ENCODE measurements at places on chromosomes 4 and X.

DNA sequence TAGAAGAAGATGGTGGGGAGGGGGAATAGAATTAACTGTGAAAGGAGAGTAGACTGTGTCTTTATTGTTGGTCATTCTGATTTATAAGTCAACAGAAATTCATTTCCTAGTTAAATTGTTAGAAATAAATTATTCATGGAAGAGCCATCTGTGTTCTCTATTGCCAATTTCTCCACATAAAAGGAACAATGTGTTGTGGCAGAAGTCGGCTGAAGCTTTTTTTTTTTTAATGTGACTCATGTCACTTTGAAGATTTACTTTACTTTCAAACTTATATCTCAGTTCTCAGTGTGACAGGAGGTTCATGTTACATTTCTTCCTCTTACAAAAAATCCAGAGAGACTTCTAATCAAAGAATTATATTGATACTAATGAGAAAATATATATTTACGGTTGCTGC lies 60.5 kb downstream of the CPE start:
- DNase-seq = no peak

GRCh38 chr4:126742048-126742447 lies 890.7 kb upstream of the INTU start:
- no peak for DNase-seq

DNA sequence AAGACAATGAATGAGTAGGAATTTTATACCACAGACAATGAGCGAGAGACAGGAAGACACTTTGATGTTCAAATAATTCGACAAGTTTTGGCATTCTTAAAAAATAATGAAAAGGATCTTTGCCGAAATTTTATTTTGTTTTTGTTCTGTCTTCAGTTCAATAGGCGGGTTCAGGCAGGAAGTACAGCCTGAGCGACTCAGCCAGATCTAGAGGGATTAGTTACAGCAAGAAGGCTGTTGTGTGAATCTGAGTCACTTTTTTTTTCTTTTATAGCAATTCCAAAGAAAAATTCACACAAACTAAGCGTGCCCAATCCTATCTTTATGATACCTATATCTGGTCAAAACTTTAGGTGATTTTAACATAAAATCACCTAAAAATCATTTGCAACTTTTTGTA lies 505.4 kb upstream of the FAM241A start:
- DNase-seq = peak; percentile 41

DNA sequence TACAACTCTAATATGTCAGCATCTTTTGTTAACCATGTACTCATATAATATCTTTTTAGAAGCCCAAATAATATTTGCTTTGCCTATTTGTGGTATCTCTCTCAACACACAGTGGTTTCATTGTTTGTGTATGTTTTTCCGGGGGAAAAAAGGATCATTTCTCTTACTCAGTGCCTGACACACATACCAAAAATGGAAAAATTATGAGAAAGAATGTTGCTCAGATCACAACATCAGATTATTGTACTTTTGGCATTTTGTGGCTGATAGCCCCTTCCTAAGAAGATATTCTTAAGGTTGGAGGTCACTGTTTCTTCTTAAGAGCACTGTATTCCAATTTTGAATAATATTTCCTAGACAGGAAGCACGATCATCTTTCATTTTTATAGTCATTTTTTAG lies 93.6 kb downstream of the PDLIM5 start:
- DNase-seq = peak; percentile 75

GRCh38 chr4:97235521-97235920 lies 907.8 kb downstream of the STPG2 start:
- DNase-seq = no peak

- no peak for DNase-seq
Measured at GRCh38 chr4:1516881-1517480, 110.7 kb upstream of the NKX1-1 start.

DNA sequence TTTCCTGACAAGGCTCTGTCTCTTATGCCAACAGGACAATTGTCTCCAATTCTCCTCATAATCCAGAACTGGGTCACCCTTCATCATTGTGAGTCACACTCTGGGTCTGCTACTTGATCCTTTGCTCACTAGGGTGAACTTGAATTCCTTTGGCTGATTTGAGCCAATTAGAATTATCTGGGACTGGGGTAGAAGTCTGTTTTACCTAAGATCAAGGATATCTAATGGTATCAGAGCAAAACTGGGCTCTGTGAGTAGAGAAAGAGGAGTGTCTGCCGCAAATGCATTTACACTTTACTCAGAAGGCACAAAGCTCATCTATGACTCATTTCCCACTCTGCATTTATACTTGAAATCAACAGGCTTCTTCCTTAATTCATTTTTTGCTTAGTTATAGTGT lies 72.6 kb downstream of the PITX2 start:
- no peak for DNase-seq

GRCh38 chr4:94934201-94934600 lies 176.4 kb downstream of the BMPR1B start:
- no peak for DNase-seq

- no peak for DNase-seq
Measured at GRCh38 chr4:132839070-132839469, 310.0 kb upstream of the PCDH10 start.
